ENCODE measurements at places on chromosomes 16 and 17. TPM values are rescaled to one million over a fixed set of nuclear protein-coding genes. Genes with fewer than 3 reads are reported as not detected.

The ALDH3A1 gene
- 1.4 TPM for polyA plus RNA-seq

The NPIPA5 gene
- 0.77 TPM for polyA plus RNA-seq

The TNFRSF13B gene
- polyA plus RNA-seq, result not detected

The SOST gene
- polyA plus RNA-seq, result not detected

The TBX6 gene
- polyA plus RNA-seq, result 0.10 TPM

- H3K27me3 ChIP-seq, result no peaks in the 10 kb centered on the region
- no peaks in the 10 kb centered on the region for H3K36me3 ChIP-seq
- H3K4me3 ChIP-seq, result peak overlapping the region; percentile 58
- peak overlapping the region; percentile 89 for H3K27ac ChIP-seq
These were observed 780 bp upstream of the DCAKD start for GRCh38 chr17:45052052-45052772.

- H3K4me3 ChIP-seq, result peak overlapping the region; percentile 18
- H3K27ac ChIP-seq, result peak overlapping the region; percentile 98
- peaks cover 34% of the 10 kb centered on the region for H3K27me3 ChIP-seq
- H3K4me1 ChIP-seq, result peaks cover 11% of the 10 kb centered on the region
- H3K36me3 ChIP-seq, result no peaks in the 10 kb centered on the region
These were observed 503 bp upstream of the TBX4 start for GRCh38 chr17:61451538-61452300.

- H3K27ac ChIP-seq, result peak overlapping the region; percentile 95
- H3K27me3 ChIP-seq, result no peaks in the 10 kb centered on the region
- peak overlapping the region; percentile 56 for H3K4me3 ChIP-seq
- no peak for DNase-seq
These were observed 2.0 kb downstream of the YWHAE start for GRCh38 chr17:1398028-1398427.

- no peak for DNase-seq
- H3K4me1 ChIP-seq, result no peaks in the 10 kb centered on the region
- H3K27ac ChIP-seq, result no peak overlapping the region
- no peak overlapping the region for H3K4me3 ChIP-seq
These were observed 74.6 kb upstream of the NUDT7 start for GRCh38 chr16:77647726-77648125.

DNA sequence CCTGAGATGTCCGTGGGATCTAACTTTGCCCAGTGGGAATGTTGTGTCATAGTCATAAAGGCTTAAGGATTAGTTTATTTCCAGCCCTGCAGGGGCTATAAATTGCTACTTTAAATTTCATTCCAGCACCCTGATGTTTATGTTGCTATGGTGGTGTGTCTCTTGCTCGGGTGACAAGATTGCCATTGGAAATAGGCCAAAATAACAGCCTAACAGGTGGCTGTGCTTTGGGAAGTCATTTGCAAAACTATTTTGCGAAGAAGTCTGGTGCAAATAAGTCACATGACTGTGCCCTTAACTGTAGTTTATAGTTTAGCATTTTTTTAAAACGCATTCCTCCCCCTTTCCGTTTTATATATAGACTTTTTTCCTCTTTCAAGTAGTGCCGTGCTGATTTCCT is 23.1 kb downstream of the PITPNC1 start:
- DNase-seq, result no peak
- no peaks in the 10 kb centered on the region for H3K4me1 ChIP-seq
- no peak overlapping the region for H3K27ac ChIP-seq
- no peak overlapping the region for H3K4me3 ChIP-seq

GRCh38 chr17:19000531-19001325 is 3.8 kb downstream of the FAM83G start:
- peak overlapping the region; percentile 86 for H3K27ac ChIP-seq
- H3K36me3 ChIP-seq, result no peaks in the 10 kb centered on the region
- no peak overlapping the region for H3K4me3 ChIP-seq

DNA sequence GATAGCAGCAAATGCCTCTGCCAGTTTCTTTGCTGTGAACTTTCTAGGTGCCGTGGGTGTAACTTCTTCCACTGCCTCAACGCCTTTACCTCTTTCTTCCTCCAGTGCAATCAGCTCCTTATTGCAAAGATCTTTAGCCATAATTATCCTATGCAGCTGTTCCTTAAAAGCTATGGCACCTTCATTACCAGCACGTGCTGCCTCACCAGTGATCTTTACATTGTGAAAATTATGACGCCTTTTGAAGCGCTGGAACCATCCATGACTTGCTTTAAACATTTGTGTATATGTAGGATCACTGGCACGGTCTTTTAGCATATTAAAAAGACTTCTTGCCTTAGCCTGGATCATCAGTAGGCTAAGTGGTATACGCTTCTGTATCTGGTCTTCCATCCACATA is 8.0 kb downstream of the PTRH2 start:
- no peaks in the 10 kb centered on the region for H3K4me1 ChIP-seq
- no peak overlapping the region for H3K4me3 ChIP-seq
- H3K36me3 ChIP-seq, result no peaks in the 10 kb centered on the region
- no peak overlapping the region for H3K27ac ChIP-seq
- DNase-seq, result no peak

DNA sequence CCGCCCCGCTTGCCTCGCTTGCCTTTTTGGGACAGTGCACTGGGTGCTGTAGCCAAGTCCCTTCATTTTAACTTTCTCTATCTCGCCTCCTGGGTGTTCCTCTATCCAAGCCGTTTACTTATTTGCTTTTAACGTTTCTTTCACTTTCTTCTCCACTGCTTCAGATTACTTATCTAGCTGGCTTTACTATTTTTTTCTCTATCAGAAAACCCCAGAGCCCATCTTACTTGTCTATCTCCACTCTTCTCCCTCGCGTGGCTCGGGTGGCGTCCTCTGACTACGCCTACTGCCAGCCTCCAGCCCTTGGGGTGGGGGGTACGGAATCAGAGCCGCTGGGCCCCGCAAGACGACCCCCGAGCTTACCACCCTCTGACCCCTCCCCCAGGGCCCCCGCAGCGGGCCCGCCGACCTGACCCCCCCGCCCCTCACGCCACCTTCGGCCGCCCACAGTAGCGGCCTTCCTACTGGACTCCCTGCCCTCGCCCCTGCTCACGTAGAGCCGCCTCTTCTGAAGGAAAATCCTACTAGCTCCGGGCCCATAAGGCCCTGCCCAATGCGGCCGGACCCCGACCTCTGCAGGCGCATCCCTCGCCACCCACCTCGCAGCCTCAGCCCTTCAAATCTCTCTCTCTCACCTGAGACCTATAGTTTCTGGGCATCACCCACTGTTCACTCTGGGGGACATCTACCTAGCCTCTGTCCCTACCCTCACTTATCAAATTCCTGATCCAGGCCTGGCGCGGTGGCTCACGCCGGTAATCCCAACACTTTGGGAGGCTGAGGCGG is 1.0 kb upstream of the SLC12A4 start:
- H3K4me3 ChIP-seq, result peak overlapping the region; percentile 94
- H3K27me3 ChIP-seq, result no peaks in the 10 kb centered on the region
- peak overlapping the region; percentile 95 for H3K27ac ChIP-seq
- H3K4me1 ChIP-seq, result peaks cover 24% of the 10 kb centered on the region
- peak; percentile 46 for DNase-seq

- DNase-seq, result no peak
- H3K4me1 ChIP-seq, result peaks cover 77% of the 10 kb centered on the region
- peak overlapping the region; percentile 100 for H3K27ac ChIP-seq
- H3K27me3 ChIP-seq, result no peaks in the 10 kb centered on the region
- H3K36me3 ChIP-seq, result no peaks in the 10 kb centered on the region
These were observed 9.7 kb downstream of the NHERF2 start for GRCh38 chr16:2036200-2036966.

GRCh38 chr17:72382971-72383722 is 262.3 kb downstream of the SOX9 start:
- H3K4me3 ChIP-seq, result no peak overlapping the region
- no peak overlapping the region for H3K27ac ChIP-seq
- no peaks in the 10 kb centered on the region for H3K36me3 ChIP-seq
- no peaks in the 10 kb centered on the region for H3K27me3 ChIP-seq
- no peak for DNase-seq

DNA sequence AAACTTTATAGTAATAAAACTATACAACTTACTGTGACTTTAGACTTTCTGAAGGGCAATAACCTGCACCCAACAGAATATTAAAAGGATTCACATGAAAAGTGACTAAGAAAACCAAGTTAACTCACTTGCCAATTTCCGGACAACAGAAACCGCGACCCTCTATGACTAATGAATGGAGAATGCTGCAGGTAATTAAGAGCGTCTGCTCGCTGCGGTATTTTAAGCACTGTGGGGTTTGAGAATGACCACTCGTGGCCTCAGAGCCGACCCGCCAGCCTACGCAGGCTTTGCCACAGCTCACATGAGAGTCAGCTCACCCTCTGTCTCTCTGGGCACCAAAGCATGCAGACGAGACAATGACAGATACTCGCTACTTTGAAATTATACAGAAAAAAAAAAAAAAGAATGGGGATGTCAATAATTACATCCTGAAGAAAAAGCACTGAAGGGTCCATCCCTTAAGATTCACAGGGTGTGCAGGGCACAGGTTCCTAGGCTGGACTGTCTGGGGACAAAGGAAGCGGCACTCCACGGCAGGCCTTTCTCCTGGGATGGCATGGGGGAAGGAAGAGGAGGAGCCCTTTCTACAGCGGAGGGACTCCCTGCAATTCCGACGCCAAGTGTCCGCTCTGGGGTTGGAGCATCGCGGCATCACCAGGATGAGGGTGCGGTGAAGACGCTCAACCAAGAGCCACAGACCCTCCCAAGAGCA is 35.0 kb downstream of the ZCCHC14 start:
- H3K4me1 ChIP-seq, result peaks cover 6% of the 10 kb centered on the region
- no peak overlapping the region for H3K4me3 ChIP-seq
- H3K27ac ChIP-seq, result peak overlapping the region; percentile 59
- DNase-seq, result peak; percentile 57
- H3K36me3 ChIP-seq, result no peaks in the 10 kb centered on the region
- H3K27me3 ChIP-seq, result no peaks in the 10 kb centered on the region

DNA sequence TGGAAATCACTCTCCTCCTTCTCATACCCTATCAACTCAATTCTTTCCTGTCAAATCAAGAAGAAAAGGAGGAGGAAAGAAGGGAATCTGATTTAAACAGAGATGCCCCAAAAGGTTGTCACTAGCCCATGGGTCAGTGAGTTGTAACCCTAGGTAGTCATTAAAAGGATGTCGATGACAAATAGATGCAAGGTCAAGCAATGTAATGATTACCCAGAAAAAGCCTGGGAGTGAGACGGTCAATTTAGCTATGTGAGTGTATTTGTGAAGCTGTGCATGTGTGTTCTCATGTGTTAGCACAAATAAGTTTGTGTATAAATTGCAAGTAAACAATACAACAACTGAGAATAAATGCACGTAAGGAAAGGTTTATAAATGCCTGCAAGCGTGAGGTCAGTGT is 190.5 kb upstream of the PMFBP1 start:
- H3K4me1 ChIP-seq, result no peaks in the 10 kb centered on the region
- no peak overlapping the region for H3K27ac ChIP-seq
- H3K27me3 ChIP-seq, result no peaks in the 10 kb centered on the region
- H3K36me3 ChIP-seq, result no peaks in the 10 kb centered on the region

GRCh38 chr16:78127130-78127529 is 27.7 kb downstream of the WWOX start:
- DNase-seq, result no peak
- peaks cover 10% of the 10 kb centered on the region for H3K4me1 ChIP-seq
- H3K27ac ChIP-seq, result no peak overlapping the region
- H3K27me3 ChIP-seq, result no peaks in the 10 kb centered on the region
- no peaks in the 10 kb centered on the region for H3K36me3 ChIP-seq

DNA sequence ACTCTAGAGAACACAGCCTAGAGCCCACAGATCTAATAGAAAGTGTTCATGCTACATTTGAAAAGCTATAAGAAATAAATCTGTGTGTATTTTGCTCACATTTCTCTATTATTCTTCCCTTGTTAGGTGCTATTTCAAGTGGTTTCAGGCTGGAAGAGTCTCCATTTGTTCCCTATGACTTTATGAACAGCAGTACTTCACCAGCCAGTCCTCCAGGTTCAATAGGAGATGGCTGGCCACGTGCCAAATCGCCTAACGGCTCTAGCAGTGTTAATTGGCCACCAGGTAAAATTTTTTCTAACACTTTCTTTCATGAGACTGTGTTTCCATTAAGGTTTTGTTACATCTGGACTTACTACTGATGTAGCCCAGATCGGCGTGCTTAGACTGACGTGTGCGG is 30.7 kb upstream of the SLC5A11 start:
- no peak overlapping the region for H3K4me3 ChIP-seq
- H3K27ac ChIP-seq, result no peak overlapping the region
- no peaks in the 10 kb centered on the region for H3K27me3 ChIP-seq
- no peaks in the 10 kb centered on the region for H3K36me3 ChIP-seq
- no peaks in the 10 kb centered on the region for H3K4me1 ChIP-seq

DNA sequence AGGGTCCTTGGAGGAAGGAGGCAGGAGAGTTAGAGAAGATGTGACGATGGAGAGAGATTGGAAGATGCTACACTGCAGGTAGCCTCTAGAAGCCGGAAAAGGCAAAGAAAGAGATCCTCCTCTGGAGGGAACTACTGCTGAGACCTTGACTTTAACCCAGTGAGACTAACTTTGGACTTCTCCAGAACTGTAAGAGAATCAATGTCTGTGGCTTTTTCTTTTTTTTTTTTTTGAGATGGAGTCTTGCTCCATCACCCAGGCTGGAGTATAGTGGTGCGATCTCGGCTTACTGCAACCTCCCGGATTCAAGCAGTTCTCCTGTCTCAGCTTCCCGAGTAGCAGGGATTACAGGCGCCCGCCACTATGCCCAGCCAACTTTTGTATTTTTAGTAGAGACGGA is 8.7 kb downstream of the BCL7C start:
- DNase-seq, result no peak
- H3K27ac ChIP-seq, result no peak overlapping the region
- no peaks in the 10 kb centered on the region for H3K4me1 ChIP-seq
- H3K36me3 ChIP-seq, result no peaks in the 10 kb centered on the region

- no peak overlapping the region for H3K27ac ChIP-seq
- H3K4me1 ChIP-seq, result peaks cover 18% of the 10 kb centered on the region
- peaks cover 53% of the 10 kb centered on the region for H3K27me3 ChIP-seq
- peak; percentile 68 for DNase-seq
These were observed 2.5 kb upstream of the HS3ST6 start for GRCh38 chr16:1920727-1921171.

- no peaks in the 10 kb centered on the region for H3K27me3 ChIP-seq
- no peaks in the 10 kb centered on the region for H3K36me3 ChIP-seq
- peaks cover 13% of the 10 kb centered on the region for H3K4me1 ChIP-seq
- DNase-seq, result no peak
- no peak overlapping the region for H3K27ac ChIP-seq
- no peak overlapping the region for H3K4me3 ChIP-seq
These were observed 4.1 kb upstream of the UBTF start for GRCh38 chr17:44223541-44224071.

DNA sequence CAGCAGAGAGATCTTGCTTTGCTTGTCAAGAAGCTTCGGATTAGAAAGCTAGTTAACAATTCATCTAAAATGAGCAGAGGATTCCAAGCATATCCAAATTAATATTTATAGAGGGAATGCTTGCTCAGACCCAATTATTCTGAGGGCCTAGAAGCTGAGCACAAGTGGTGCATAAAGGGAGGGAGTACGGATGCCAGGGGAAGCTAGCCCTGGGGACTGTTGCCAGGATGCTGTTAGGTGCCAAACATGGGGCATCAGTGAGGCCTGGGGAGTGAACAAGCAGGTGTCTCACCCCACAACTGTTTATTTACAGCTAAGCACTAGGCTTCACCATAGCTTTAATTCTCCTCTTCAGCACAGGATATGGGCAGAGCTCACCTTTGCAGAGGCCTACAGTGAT is 684.1 kb upstream of the C16orf82 start:
- no peak overlapping the region for H3K4me3 ChIP-seq
- no peak for DNase-seq
- no peaks in the 10 kb centered on the region for H3K27me3 ChIP-seq
- no peaks in the 10 kb centered on the region for H3K36me3 ChIP-seq

Measured in hepatocyte (in vitro differentiated cells).